NAMALWA (cell line): ENCODE measurements at places on chromosomes 5 and 9.

- no peak for DNase-seq
Observed at GRCh38 chr9:124749781-124750180, 21.3 kb downstream of the NR6A1 start.

DNA sequence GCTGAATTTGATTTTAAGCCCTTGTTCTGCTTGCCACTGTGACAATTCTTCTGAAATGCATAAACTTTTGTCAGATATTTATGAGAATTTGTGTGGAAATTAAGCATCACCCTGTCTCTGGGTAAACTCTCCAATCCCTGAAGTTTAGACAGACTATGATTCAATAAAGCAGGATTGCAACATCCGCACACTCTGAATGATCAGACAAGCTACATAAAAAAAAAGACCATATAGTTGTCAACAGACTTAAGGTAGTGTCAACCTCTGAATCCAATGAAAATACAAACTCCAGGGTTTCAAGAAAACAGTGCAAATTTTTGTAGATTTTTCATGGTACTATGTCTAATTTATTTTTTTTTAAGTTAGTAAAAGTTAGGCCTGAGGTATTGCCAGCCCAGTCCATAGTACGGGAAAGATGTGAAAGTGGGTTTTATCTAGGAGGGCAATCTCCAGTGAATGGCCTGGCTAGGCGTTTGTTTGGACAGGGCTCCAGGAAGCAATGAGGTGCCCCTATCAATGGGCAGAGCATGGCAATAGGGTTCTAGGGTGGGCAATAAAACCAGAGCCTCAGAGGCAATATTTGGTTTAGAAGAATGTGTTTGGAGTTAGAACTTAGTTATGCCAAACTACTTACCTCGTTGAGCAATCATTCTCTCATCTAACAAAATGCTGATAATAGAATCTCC lies 762.6 kb upstream of the SEMA6A start:
- DNase-seq, result no peak

DNA sequence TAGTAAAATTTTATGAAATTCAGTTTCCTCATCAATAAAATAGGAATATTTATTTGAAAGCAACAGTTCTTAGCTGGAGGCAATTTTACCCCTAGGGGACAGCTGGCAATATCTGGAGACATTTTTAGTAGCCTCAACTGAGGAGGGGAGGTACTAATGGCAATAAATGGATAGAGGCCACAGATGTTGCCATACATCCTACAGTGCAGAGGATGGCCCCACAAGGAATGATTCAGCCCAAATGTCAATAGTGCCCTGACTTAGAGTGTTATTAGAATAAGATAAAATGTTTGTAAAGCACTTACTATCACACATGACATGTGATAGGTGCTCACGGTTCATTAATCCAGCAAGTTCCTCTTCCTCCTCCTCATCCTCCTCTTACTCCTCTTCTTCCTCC lies 293.6 kb downstream of the KCTD16 start:
- DNase-seq, result no peak

DNA sequence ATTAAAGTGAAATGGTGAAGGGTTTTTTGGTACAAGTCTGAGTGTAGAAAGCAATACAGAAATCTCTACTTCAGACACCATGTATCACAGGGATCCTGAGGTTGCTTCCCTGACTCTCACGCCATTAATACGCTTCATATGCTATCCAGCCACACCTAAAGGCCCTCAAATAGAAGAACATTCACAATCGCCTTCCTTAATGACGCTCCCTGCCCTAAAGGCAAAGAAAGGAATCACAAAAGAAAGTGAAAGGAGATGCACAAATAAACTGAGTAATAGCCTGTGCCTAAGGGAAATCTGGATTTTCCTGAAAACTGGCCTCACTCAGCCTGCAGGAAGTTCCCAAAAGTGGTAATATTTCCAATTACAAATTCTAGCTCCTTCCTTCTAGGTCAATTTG lies 1002.7 kb upstream of the DMAC1 start:
- no peak for DNase-seq

DNA sequence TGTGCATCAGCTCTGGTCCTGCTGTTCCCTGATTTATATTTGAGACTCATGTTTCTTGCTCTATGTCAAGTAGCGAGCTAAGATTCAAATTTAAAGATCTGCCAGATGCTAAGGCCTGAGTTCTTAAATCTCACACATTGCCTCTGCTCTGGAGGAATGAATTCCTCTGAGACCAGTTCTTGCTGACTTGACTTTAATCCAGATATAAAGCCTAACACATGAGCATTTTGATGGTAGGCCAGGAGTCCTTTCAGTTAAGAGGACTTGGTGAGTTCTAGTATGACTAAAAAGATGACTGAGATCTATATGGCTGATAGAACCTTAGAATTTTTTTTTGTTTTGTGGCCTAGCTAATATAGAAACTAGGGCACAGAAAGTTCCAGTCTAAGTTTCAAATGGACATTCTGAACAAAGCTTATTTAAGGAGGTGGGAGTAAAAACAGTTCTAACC lies 1.3 kb upstream of the INIP start:
- DNase-seq, result no peak

DNA sequence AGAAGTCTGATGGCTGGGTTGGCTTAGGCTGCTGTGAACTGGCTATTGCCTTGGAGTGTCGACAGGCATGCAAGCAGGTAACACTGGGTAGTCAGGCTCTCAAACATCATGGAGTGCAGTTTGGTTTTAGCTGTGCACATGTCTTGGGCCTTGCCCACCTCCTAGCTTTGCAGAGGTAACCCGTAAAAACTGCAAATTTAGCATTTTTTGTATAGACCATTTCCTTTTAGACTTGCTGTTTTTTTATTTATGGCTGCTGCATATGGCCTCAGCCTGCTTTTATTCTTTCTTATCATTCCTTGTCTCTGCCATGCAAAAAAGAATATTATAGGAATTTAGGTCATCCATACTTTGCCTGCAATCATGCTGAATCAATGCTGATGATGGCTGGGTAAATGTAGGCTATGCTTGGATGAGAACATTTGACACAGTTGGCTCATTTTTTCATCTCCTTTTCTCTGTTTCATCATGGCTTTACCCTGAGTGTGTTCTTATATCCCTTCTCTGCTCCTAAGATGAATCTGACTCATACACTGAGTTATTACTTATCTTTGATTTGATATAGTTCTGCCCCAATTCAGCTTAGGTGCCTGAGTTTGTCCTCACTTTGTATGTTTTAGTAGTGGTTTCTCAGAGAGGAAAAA lies 27.2 kb downstream of the RECK start:
- DNase-seq, result no peak

- no peak for DNase-seq
Observed at GRCh38 chr5:141867139-141867538, 11.1 kb downstream of the PCDH1 start.

- no peak for DNase-seq
Observed at GRCh38 chr5:143542798-143543144, 139.3 kb upstream of the NR3C1 start.

GRCh38 chr9:105345626-105346025 lies 101.2 kb downstream of the SLC44A1 start:
- no peak for DNase-seq

DNA sequence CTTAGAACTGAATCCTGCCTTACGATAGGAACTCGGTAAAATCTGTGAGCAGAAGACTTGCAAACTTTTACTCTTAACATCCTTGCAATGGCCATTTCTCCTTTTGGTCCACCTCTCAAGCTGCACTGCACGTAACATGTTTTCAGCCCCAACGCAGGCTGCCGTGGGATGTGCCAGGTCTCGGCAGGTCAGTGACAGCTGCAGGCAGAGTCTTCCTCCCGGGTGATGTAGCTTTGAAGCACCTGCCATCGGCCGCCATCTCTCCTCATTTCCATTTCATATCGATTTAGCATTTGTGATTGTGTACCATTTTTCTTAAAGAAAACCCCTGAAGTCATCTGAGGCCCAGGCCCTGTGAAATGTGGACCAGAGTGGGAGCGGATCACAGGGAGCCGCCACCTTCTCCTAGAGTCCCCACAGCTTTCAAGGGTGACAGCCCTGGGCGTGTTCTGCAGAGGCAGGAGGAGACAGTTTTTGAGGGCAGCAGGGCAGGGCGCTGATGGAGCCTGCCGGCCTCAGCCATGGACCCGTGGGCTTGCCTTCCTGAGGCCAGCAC lies 25.8 kb upstream of the LPCAT1 start:
- no peak for DNase-seq

DNA sequence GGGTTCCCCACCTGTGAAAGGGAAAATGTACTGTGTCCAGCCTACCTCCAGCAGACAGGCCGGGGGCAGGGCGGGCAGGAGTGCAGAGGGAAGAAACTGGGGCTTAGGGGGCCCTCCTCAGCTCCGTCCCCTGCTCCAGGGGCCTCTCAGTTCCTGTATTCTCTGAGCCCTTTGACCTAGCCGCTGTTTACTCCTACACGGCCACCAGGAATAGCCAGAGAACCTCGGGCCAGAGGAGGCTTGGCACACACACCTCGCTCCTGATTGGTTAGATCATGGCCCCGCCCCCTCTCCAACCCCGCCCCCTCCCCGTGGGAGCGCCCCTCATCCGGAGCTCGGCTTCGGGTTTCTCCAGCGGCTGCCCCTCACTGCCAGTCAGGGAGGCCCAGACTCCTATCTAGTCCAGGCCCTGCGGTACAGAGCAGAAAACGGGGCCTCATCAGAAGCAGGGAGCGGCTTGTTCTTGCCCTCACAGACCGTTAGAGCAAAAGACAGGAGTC lies 2.2 kb downstream of the ST6GALNAC6 start:
- peak; percentile 62 for DNase-seq

DNA sequence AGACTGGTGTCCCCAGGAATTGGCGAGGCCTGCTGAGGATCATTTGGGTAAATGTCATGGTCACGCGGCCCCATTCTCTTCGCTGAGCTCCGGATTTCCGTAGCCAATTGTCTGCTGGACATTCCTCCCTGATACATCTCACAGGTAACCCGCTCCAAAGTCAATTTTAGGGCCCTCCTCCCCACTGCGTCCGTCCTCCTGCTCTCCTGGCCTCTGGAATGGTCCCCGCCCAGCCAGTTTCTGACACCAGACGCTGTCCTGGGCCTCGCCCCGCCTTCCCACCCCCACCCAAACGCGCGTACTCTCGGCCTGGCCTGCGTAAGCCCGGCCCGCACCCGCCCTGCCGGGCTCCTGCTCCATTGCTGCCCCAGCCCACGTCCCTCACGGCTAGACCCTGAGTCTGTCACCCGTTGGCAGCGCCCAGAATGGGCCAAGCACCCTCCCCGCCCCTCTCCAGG lies 202.0 kb downstream of the AUH start:
- no peak for DNase-seq

GRCh38 chr9:101027733-101028345 lies 688 bp upstream of the PLPPR1 start:
- no peak for DNase-seq

- DNase-seq, result no peak
Observed at GRCh38 chr5:154831451-154831850, 19.0 kb downstream of the FAXDC2 start.

DNA sequence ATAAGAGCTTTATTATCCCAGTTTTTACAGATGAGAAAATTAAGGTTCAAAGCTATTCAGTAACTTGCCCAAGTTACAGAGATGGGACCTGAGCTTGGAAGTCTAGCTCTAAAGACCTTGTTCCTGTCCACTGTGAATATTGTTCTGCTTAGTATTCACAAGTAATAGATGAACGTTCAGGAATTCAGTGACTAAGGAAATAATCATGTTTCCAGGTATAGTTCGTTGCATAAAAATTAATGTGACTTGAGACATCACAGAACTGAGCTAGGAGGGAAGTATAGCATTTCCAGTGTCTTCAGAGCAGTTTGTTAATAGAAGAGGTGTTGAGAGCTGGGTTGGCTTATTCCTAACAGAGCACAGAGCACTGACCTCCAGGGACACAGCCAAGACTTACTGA lies 136.1 kb downstream of the FGF1 start:
- no peak for DNase-seq

- no peak for DNase-seq
Observed at GRCh38 chr9:12699529-12699928, 6.3 kb downstream of the TYRP1 start.

GRCh38 chr9:32394381-32395049 lies 10.1 kb downstream of the ACO1 start:
- DNase-seq, result no peak

GRCh38 chr5:181160-181559 lies 10.1 kb upstream of the LRRC14B start:
- no peak for DNase-seq

GRCh38 chr9:89690334-89690912 lies 85.6 kb downstream of the GADD45G start:
- DNase-seq, result peak; percentile 24

GRCh38 chr9:77820293-77820954 lies 172.3 kb upstream of the GNA14 start:
- DNase-seq, result no peak

DNA sequence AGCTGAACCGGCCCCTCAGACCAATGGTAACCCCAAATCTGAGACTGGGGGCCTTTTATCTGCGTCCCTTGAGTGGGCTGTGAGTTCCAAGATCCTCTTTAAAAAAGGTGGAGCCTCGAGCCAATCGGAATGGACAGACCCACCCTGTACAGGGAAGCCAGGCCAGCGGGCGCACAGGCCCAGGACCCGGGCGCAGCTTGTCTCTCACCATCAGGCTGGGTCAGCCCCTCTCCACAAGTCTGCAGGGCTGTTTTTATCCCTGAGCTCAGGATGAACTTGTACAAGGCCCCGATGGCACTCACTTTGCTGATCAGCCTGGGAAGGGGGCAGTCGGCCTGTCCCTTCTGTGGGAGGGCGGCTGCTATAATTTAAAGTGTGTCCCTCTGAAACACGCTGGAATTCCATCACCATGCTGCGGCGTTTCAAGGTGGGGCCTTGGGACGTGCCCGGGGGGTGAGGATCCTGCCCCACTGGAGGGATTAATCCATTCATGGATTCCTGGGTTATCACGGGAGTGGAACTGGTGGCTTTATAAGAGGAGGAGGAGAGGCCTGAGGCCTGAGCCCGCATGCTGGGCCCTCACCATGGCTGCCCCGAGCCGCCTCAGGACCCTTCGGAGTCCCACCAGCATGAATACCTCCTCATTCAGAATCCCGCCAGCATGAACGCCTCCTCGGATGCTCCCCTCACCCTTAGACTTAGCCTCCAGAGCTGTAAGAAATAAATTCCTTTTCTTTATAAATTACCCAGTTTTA lies 14.1 kb downstream of the EXD3 start:
- DNase-seq, result no peak

DNA sequence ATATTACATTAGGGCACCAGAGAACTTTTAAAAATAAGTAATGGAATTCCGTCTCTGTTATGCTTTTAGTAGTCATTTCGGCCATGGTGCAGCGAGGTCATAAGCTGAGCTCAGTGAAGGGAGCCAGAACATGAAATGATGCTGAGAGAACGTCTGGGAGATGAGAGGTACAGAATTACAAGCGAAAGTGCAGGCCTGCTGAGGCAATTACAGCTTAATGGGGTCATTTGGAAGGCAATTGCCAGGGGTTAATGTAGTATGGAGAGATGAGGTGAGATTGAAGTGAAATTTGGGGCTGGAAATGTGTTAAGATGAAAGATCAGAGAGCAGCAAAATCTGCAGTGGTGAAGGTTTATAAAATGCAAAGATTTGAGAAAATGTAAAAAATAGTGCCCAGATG lies 96.5 kb downstream of the PBX3 start:
- no peak for DNase-seq
